ENCODE measurements at places on chromosomes 16 and 17. TPM values are rescaled to one million over a fixed set of nuclear protein-coding genes. Genes with fewer than 3 reads are reported as not detected.

The PPP1R27 gene
- 0.09 TPM for total RNA-seq

The CLEC10A gene
- not detected for total RNA-seq

The ENPP7 gene
- not detected for total RNA-seq

The CYTH1 gene
- 14.5 TPM for total RNA-seq

The PNMT gene
- not detected for total RNA-seq

The ALOX12 gene
- not detected for total RNA-seq

The GP1BA gene
- total RNA-seq: not detected

The TEKT1 gene
- total RNA-seq: not detected

The MEIOB gene
- not detected for total RNA-seq

The TMEM235 gene
- not detected for total RNA-seq

The DOK4 gene
- 38.6 TPM for total RNA-seq

The CX3CL1 gene
- total RNA-seq: under 0.01 TPM

The IRF8 gene
- not detected for total RNA-seq

The SULT1A2 gene
- not detected for total RNA-seq

The PARD6A gene
- 1.2 TPM for total RNA-seq

The AOC2 gene
- 0.69 TPM for total RNA-seq

The SCARF1 gene
- 0.59 TPM for total RNA-seq

The PIMREG gene
- 13.7 TPM for total RNA-seq

The RHOT2 gene
- 32.7 TPM for total RNA-seq

The CD300LB gene
- not detected for total RNA-seq

The INO80E gene
- 16.9 TPM for total RNA-seq

All from smooth muscle cell of the umbilical artery (primary cell).